Jurkat, Clone E6-1 (cell line): ENCODE measurements at places on chromosomes 16 and 17.

DNA sequence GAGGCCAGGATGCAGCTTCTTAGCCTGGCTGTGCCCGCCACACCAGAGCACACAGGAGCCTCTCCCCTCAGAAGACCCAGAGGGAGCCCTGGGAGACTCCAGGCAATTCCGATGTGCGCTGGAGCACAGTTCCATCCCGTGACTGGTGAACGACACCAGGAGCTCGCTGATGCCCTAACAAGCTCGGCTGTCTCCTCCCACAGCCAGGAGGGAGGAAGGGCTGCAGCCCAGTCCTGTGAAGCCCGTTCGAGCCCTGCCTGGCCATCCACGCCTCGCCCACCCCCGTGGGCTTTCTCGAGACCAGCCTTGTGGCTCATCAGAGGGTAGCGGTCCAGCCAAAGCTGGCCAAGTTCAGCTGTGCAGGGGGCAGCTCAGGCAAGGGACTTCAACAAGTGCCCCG, 21.8 kb upstream of the RASD1 start:
- DNase-seq: no peak

- DNase-seq: no peak
Observed at GRCh38 chr17:9456330-9456729, 119.3 kb downstream of the STX8 start.

DNA sequence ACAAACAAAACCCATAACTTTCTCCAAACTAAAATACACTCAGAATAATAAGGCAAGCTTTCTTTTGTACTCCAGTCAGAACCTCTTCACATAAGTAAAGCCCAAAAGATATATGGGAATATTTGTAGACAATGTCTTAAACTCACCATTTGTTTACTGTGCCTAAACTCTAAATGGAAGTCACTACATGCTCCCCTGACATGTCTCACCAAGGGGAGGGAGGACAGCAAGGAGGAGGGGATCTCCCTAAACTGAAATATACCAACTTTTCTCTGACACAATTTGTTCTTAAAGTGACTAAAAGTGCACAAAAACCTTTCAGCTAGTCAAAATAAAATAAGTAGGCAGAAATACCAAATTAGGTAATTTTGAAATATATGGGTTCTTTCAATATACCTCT, 38.5 kb downstream of the GRB7 start:
- DNase-seq: no peak

DNA sequence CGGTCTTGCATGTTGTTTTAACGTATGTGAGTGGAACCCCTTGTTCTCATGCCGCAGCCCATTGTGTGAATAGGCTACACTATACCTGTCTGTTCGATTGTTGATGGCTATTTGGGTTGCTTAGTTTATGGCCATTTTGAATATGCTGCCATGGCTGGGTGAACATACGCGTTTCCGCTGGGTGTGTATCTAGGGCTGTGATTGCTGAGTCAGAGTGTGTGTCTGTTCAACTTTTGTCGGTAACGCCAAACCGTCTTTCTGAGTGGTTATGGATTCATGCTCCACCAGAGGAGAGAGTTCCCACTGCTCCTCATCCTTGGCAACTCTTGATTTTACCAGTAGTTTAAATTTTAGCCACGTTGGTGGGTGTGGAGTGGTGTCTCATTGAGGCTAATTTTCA, 77.0 kb downstream of the METRNL start:
- DNase-seq: no peak

DNA sequence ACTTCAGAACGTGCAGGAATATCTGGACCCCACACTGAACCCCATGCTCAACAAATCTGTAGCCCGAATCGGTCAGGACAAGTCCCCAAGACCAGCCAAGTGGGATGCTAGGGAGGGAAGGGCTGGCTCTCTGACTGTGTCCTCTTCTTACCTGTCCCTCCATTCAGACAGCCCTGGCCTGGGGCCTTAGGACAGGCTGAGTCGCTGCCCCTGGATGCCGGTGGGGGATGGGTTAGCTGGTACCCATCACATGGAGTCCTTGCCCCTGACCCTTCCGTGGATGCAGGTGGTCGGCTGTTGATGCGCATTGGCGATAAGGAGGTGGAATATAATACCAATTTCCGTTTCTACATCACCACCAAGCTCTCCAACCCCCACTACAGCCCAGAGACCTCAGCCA, 16.0 kb upstream of the KDM6B start:
- DNase-seq: no peak

- DNase-seq: no peak
Observed at GRCh38 chr17:78924481-78925151, 571 bp downstream of the TIMP2 start.
